ENCODE measurements at places on chromosomes 3 and 15.

GRCh38 chr3:149197669-149198068, 24.0 kb downstream of the CP start:
- no peak for DNase-seq

DNA sequence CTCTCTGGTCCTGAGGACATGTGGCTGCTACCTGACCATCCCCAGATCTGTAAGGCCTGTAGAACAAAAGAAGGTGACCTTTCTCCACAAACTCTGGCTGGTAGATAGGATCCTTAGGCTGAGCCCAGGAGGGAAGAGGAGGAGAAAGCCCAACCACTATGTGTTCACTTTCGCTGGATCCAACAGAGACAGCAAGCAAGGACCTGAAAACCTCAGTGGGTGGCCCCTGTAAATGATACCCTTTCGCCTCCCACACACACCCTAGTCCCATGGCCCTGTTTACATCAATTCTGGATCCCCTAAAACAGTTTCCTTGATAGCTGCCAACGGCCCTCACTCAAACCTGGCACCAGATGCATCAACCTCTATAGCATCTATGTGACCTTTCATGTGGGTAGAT, 22.4 kb downstream of the CCDC12 start:
- no peak for DNase-seq

GRCh38 chr3:130728037-130728436, 18.6 kb downstream of the PIK3R4 start:
- no peak for DNase-seq

GRCh38 chr3:166570102-166570501, 732.9 kb upstream of the BCHE start:
- no peak for DNase-seq

GRCh38 chr3:187464682-187465081, 96.5 kb downstream of the RTP4 start:
- no peak for DNase-seq

- DNase-seq, result no peak
Observed at GRCh38 chr15:41987246-41987924, 15.0 kb upstream of the EHD4 start.

GRCh38 chr3:188185717-188186251, 31.8 kb downstream of the LPP start:
- DNase-seq, result no peak

- no peak for DNase-seq
Observed at GRCh38 chr3:17187589-17188184, 302.9 kb downstream of the PLCL2 start.

DNA sequence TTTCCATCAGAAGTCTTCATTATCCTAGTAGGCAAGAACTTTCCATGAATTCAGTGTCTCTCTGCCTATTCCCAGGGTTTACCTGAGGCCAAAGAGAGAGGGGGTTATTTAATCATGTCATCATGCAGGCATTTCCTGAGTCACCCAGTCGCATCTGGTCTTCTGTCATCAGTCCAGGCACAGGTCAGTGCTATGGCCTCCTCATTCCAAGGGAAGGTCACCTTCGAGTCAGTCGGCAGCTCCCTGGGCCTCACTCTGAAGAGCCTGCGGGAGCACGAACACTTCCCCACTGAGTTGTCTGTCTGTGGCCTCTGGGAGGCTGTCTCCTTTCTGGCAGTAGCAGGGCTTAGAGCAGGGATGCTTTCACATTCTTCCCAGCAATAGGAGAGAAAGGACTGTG, 26.2 kb upstream of the LRTM1 start:
- DNase-seq, result no peak

GRCh38 chr3:69848113-69848512, 108.8 kb downstream of the MITF start:
- DNase-seq, result no peak

DNA sequence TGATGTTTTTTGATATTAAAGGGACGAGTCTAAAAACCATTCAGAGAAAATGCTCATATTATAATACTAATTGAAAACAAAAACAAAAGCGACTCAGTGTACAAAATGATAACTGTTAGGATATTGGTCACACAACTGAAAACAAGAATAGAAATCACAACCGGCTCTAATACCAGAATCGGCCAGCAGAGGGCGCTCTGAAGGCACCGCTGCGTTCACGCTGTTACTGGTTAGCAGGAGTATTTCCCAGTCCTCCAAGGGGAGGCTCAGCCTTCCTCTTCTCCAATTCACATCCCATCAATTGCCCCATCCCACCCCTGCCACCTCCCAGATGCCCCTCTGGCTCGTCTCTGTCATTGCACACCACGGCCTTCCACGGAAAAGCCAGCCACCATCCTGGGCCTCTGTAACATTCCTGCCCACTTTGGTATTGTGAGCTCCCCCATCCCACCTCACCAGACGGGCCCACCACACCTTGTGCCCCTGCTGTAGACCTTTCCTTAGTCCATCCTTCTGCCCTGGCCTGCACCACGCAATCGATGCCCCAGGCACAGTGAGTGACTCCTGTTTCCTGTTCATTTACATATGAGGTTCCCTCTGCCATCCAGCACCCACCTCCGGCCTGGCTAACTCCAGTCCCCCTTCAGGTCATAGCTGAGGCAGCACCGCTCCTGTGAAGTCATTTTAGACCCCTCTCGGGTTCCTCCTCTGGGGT, 8.5 kb downstream of the FAM107A start:
- DNase-seq, result peak; percentile 49

DNA sequence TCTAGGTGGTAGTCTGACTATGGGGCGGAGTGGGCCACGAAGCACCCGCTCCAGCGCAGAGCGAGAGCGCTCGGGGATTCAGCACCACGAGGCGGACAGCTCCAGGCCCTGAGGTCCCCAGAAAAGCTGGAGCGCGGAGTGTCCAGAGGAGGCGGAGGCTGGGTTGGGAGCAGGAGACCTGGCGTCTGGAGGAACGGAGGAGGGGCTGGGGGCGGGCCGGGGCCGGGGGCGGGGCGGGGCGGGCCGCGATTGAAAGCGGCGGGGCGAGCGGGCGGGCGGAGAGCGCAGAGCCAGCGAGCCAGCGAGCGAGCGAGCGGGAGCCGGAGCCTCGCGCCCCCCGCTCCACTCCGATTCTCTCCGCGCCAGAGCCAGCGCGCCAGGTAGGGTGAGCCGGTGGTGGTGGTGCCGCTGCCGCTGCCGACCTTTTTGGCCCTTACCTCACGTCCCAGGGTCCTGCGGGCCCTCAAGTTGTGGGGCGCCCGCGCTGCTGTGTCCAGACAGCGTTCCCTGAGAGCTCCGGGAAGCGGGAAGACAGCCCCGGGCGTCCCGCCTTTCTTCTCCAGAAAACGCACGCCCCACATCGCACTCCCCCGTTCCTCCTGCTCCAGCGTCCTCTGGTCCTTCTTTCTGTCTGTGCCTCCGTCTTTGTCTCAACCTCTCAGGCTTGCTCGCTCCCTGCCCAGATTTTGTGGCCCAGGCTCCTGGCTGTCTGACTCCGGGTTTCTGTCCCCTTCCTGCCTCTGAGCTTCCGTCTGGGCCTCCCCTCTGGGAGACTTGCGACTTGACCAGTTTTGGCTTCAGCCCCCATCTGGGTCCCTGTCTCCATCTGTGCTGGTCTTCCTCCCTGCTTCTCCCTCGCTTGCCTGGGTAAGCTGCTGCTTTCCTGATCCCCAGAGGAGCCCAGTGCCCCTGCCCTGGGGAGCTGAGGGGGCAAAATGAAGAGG, at the start of gene GRM2:
TSS of gene GRM2 (plus strand) at position 281 of the 944 bp plus-strand sequence. CDS start 1,916 bp downstream, outside the sequence.
- DNase-seq, result peak; percentile 97

DNA sequence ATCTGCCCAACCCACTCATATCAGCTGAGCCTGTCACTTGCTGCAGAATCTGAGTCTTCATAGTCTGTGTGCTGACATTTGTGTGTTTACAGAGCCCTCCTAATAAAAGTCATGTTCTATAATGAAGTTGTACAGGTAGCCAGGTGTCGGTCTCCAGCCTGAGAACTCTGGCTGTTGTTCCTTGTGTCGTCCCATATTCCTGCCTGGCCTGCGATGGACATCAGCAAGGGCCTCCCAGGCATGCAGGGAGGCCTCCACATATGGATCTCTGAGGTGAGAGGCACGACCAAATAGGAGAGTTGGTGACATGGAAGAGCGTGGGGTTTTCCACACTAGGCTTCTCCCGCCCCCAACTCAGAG, 2.9 kb downstream of the VILL start:
- DNase-seq, result no peak

DNA sequence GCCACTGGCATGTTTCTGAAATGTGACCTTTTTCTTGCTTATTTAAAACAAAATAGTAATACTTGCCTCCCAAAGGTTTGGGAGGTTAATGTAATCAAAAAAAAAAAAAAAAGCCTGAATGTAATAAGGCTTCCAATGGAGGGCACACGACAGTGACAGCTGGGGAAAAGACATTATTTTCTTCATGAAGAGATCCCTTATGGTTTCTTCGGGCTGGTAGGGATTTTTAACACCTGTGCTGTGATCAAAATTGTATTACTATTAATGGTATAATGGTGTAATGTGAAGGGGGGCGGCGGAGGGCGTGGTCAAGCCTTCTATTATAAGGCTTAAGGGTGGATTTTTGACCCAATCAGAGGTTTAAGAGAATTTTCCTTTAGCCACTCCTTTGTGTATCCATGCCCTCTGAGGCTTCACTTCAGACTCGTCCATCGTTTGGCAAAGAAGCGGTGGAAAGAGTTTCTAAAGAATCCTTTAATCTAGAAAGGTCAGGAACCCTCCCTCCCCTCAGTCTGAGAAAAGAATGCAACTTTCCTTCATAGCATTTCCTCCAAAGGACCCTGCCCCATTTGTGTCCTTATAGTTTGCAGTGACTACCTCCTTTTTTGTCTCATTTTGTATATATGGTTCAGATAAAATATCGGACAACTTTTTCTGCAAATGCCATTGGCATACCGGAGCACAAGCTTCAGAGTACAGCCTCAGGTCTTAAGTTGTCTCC, 89.5 kb upstream of the CHD2 start:
- no peak for DNase-seq

DNA sequence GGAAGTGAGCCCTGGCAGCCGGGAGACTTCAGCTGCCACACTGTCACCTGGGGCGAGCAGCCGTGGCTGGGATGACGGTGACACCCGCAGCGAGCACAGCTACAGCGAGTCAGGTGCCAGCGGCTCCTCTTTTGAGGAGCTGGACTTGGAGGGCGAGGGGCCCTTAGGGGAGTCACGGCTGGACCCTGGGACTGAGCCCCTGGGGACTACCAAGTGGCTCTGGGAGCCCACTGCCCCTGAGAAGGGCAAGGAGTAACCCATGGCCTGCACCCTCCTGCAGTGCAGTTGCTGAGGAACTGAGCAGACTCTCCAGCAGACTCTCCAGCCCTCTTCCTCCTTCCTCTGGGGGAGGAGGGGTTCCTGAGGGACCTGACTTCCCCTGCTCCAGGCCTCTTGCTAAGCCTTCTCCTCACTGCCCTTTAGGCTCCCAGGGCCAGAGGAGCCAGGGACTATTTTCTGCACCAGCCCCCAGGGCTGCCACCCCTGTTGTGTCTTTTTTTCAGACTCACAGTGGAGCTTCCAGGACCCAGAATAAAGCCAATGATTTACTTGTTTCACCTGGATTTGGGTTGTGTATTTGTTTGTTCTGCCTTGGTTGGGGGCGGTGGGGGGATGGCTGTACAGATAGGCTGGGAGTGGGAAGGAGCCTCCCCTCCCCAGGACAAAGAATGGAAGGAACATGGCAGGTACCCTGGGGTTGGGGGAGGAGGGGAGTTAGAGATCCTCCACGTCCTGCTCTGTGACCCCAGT, 2.9 kb upstream of the GRM2 start:
- peak; percentile 13 for DNase-seq

DNA sequence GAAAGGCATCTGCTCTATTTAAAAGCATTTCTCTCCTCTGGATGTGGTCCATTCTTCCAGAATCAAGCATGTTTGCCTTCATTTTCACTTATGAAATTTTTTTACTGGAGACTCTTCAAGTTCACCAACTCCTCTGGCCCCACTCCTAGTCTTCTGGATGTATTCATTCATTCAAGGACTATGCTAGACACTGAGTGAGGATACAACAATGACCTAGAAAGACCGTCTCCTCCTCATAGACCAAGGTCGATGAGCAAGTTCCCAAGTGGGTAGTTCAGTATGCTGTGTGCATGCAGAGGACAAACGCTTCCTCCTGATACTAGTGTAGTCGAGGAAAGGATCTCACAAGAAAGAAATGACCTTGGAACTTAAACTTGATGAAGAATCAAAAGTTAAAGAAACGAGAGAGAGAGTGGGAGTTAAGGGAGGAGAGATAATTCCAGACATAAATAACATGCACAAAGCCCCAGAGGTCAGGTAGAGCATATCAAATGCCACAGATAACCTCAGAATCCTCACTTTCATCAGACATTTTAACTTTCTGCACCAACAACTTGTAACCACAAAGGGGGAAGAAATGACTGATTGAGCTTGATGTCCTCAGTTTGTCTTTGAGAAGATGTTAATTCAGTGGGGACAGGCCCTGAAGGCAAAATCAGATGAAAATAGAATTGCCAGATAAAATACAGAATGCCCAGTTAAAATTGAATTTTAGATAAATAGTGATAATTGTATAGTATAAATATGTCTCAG, 149.4 kb downstream of the IMPG2 start:
- no peak for DNase-seq

DNA sequence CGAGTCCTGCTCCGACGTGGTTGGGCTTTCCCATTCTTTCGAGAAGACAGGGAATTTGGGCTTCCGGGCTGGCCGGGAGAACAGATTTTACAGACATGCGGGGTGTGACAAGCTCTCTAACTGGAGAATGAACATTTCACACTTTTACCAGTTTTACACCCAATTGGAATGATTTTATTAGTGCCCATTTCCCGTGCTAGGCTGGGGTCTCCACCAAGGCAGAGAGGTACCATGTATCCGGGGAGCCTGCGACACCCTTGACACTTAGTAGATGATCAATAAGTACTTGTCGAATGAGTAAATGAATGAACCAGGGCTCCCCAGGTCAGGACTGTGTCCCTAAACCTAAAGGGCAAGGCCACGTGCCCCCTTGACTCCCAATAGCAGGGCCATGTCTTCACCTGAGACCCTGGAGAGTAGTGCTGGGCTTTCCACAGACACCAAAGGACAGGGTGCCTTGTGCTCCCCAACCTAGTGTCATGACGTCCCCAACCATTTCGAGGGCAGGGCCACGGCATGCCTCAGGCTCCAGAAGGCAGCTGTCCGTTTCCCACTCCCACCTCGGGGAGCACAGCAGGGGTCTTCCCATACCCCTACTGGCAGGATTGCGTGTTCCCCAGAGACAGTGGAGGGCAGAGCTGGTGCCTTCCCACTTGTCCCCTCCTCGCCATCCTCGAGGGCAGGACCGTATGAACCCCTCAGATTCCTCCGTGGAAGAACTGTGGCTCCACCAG, 679 bp upstream of the MYD88 start:
- no peak for DNase-seq

Data from D721Med (cell line).